ENCODE measurements at places on chromosomes 6 and 20.

DNA sequence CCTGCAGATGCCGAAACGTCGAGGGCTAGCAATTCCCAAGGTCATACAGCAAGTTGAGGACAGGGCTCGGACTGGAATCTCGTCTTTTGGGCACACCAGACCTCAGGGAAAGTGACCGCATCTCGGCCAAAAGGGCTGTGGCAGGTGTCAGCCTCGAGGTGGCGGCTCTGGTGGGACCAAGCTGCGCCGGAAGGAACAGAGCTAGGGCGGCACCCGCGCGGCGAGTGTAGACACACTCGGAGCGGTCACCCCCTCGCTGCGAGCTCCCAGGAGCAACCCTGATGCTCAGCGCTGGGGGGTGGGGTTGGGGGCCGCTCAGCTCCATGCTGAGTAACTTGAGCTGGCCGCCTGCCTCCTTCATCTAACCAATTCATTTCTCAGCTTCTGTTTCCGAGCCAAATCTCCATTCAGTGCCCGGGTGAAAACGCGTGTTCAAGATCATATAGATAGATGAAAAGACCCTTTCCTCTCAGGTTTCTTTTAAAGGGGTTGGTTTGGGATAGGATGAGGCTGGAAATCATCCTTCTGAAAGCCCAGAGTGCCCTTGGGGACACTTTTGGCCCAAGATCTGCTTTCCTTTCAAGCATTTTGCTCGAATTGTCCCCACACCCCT lies 2.2 kb upstream of the TUBB2B start:
- peak; percentile 63 for DNase-seq

- peak; percentile 73 for DNase-seq
These were observed 518.6 kb downstream of the BMP2 start for GRCh38 chr20:7285918-7286556.

GRCh38 chr6:2209226-2209809 lies 36.1 kb downstream of the GMDS start:
- peak; percentile 37 for DNase-seq

DNA sequence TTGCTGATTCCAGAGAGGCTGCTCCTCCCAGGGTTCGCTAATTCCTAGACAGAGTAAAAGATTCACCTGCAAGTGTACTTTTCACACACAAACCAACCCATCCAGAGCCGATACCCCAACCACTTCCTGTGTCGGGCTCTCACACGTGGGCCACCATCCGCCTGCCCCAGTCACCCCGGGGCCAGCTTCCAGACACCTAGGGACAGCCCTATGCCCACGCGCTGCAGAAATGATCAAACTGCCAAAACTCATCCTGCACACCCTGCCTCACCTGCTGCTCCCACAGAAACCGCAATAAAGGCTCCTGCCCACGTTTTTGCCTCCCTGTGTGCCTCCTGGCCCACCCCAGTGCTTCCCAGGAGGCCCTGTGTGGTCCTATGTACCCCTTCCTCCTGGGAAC lies 59.5 kb downstream of the PSMG4 start:
- DNase-seq, result no peak

GRCh38 chr6:80145509-80145908 lies 39.0 kb downstream of the BCKDHB start:
- no peak for DNase-seq

GRCh38 chr20:49424536-49424935 lies 57.9 kb downstream of the KCNB1 start:
- DNase-seq, result no peak

DNA sequence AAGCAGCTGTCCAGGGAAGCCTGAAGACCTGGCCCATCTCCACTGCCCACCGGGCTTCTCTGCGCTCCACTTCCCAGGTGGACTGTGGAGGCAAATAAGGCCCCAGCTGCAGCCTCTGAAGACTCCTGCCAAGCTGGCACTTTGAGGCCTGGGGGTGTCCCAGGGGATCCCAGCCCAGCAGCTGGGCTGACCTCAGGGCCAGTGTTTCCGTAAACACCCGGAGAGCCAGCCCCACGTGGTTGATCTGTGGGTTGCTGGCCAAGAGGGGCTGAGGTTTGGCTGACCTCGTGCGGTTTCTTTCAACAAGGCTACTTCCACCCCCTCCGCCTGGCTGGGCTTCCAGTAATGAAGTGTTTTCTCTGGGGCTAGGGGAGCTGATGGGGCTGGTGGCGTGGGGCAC lies 12.4 kb upstream of the CCN5 start:
- DNase-seq, result no peak

DNA sequence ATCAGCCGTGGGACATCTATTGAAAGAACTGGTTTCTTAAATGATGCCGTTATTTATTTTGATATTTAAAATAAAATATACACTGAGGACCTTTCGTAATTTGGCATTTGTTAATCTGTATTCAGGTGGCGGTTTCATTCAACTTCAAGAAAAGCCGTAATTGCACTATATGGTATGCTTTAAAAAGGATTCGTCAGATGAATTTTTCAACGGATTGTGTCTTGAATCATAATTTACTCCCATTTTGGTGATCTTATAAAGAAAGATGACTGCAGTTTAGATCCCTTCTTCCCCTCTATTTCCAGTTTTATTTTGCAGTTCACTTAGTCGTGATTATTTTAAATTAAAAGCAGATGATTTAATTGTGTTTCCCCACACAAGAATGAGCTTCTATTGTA lies 761 bp downstream of the KLHL32 start:
- no peak for DNase-seq

DNA sequence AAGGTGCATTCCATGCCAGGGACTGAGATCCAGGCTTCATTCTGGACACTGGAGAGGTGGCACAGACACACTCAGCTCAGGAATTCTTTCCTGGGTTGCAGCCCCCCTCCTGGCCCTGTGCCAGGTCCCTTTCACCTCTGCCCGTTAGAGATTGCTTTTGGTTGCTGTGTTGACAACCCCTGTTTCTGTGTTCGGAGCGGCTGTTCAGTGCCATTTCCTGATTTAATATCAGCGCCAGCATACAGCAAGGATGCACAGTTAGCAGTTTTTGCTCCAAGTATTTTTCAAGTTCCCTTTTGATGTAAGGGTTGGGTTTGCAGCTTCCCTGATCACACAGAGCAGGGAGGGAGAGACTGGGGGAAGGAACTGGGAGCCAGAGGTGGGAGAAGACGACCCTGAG lies 8.5 kb upstream of the MAFB start:
- no peak for DNase-seq

- DNase-seq, result peak; percentile 53
These were observed 20.3 kb downstream of the ZMYND8 start for GRCh38 chr20:47336129-47336754.

- DNase-seq, result no peak
These were observed 176.5 kb upstream of the GJE1 start for GRCh38 chr6:141956046-141956761.

DNA sequence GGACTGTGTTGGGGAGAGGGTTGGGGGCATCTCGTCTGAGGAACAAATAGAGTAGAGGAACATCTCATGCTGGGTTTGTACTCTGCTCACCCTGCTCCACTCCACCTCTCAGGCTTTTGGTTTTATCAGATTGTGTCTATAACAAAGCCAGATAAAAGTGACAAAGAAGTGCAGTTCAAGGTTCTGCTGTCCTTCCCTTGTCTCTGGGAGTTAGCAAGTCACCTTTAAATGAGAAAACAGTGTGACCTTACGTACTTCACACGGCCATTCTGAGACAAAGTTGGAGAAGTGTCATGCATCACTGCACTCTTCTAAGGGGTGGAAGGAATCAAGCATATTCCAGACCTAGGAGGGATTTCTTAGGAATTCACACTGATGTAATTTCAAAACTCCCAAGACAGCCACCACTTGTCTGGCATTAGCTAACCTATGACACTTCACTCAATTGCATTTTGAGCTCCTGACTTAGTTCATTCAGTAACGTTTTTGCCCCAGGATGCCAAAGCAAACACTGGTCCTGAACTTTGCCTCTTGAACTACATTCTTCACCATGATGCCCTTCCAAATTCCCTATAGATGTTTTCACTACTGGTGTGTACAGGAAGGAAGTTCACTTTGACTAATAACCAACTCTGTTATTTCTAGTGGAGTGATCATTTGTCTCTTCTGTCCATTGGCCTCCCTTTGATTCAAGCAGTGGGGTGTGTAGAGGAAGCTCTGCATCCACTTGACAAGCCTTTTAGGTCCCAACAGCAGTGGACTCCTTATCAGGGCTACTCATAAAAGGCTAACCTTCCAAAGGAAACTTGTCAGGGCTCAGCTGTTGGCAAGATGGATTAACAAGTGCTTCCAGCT lies 647.6 kb upstream of the FLRT3 start:
- no peak for DNase-seq

DNA sequence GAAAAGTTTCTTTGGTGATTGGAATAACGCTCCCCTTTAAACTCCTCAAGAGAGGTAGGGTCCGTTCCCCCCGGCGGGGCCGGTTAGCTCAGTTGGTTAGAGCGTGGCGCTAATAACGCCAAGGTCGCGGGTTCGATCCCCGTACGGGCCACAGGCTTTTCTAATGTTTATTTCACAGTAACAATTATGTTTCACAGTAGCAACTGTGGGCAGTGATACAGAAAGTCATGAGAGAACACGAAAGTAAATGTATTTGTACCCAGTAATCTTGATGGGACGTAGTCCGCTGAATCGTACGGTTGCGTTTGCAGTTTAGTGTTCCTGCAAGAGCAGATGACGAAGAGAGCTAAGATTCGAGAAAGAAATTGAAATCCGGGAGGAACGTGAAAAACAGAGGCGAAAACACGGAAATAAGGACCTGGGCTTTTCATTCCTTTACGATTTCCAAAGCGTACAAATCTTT lies 505.5 kb downstream of the PRIM2 start:
- DNase-seq, result no peak

GRCh38 chr6:109336221-109336961 lies 45.9 kb downstream of the CD164 start:
- DNase-seq, result no peak

GRCh38 chr20:1808101-1808500 lies 87.1 kb upstream of the SIRPA start:
- no peak for DNase-seq

DNA sequence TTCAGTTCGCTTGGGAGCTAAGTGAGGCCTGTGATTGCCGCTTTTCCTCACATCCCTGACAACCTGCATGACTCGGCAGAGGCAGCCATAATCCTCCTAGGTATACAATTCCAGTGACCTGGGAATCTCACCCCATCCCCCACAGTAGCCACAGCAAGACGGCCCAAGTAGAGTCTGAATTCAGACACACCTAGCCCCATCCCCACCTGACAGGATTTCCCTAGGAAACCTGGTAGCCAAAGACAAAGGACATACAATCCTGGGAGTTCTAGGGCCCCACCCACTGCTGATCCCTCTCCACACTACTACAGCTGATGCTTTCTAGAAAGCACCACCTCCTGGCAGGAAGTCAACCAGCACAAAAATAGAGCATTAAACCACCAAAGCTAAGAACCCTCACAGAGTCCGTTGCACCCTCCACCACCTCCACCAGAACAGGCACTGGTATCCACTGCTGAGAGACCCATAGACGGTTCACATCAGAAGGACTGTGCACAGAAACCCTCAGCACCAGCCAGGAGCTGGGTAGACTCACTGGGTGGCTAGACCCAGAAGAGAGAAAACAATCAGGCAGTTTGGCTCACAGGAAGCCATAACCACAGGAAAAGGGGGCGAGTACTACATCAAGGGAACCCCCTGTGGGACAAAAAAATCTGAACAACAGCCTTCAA lies 17.9 kb upstream of the RUNX2 start:
- DNase-seq, result no peak

- DNase-seq, result no peak
These were observed 106.1 kb downstream of the TNFAIP3 start for GRCh38 chr6:137973201-137973600.

DNA sequence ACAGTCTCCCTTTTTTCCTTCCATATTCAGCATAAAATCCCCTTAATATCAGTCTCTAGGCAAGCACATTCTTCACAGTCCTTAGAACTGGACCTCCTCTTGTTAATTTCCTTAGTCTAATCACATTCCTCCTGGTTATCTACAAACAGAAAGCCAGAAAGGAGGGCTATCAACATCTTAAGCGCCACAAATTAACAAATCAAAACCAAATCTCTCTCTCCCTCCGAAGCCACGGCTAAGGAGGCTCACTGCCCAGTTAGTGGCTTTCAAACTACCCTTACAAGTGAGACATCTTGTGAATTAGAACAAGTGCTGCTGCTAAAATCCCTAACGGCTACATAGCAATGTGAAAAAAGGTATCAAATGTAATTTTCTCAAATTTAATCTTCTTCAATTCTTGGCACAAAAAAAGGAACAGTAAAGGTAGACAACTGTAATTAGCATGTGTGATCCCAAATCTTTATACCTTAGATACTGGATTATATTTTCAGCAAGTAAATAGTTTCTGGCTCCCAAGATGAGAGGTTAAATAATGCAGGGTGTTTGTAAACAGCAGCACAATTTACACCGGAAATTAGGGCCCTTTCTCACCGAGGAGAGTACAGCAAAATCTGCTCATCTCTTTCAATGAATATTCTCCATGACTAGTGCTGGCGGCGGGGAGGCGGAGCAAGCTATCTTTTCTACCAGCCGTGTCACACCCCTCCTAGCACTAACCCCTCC lies 1.4 kb upstream of the TRIM39 start:
- DNase-seq, result no peak

GRCh38 chr6:87670707-87671106 lies 31.3 kb downstream of the AKIRIN2 start:
- DNase-seq, result no peak

- no peak for DNase-seq
These were observed 48.8 kb downstream of the ERMARD start for GRCh38 chr6:169800116-169800667.

DNA sequence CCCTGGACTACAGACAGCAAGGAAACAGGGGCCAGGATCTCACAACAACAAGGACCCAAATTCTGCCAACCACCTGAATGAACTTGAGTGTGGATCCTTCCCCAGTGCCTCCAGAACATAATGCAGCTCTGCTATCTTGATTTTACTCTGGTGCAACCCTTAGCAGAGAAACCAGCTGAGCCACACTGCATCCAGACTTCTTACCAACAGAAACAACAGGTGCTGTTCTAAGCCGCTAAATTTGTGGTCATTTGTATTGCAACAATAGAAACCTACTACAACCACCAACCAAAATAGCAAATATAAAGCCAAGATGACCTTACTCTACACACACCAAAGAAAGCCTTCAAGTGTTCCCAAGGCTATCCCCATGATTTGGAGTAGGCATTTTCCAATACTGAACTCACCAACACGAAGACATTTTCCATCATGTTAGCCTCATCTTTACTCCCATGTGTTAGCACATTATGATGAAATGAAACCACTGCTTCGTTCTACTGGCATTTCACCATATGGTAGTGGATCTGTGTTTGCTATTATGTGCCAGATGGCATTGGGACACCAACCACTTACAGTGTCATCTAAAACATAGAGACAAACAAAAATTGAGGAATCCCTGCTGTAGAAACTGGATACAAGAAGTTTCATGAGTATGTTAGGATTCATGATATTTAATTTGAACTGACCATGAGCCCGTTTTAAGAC lies 249.8 kb upstream of the ID4 start:
- DNase-seq, result no peak

GRCh38 chr6:152241013-152241766 lies 396.0 kb downstream of the SYNE1 start:
- no peak for DNase-seq

GRCh38 chr20:56833427-56833826 lies 204.3 kb downstream of the TFAP2C start:
- DNase-seq, result no peak
